ENCODE measurements at places on chromosomes 5 and 9.

- no peak for DNase-seq
These were observed at the start of gene SLC1A3 for GRCh38 chr5:36606428-36607113. TSS of gene SLC1A3 (plus strand) at chr5:36606606. CDS start at chr5:36608424, 1,818 bp downstream.

DNA sequence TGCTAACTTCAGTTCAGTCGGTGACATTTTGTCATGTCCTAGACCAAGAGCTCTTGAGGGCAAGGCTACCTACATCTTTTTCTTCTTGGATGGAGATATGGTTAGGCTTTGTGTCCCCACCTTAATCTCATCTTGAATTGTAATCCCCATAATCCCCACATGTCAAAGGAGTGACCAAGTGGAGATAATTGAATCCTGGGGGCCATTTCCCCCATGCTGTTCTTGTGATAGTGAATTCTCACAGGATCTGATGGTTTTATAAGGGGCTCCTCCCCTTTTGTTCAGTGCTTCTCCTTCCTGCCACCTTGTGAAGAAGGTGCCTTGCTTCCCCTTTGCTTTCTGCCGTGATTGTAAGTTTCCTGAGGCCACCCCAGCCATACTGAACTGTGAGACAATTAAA lies 2.1 kb upstream of the CFAP90 start:
- no peak for DNase-seq

- peak; percentile 88 for DNase-seq
These were observed 47.8 kb downstream of the ANXA2R start for GRCh38 chr5:42992088-42992879.

GRCh38 chr5:19790829-19791466 lies 197.1 kb downstream of the CDH18 start:
- no peak for DNase-seq

GRCh38 chr5:37886242-37886905 lies 46.5 kb upstream of the GDNF start:
- no peak for DNase-seq

- DNase-seq = no peak
These were observed 72.1 kb downstream of the FEM1C start for GRCh38 chr5:115472271-115473025.
